Activated naive CD4-positive, alpha-beta T cell treated with anti-CD3 and anti-CD28 coated beads for 36 hours (primary cell): ENCODE measurements at places on chromosomes 6 and 20.

DNA sequence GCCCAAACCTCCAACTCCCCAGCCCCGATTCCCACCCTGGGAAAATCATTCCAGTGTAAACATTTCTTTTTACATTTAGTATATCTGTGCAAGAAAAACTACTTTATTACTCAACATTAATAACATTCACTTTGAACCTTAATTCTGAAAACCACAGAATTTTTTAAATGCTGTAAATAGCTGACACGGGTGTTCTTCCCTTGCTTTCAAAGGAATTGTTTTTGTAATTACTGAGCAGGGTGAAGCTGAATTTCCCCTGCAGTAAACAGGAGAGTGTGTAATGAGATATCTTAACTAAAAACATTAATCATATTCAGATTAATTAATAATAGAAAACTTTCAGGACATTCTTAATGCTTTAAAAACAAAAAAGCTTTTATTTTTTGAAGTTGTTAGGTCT lies 99.3 kb upstream of the CITED2 start:
- DNase-seq, result no peak

DNA sequence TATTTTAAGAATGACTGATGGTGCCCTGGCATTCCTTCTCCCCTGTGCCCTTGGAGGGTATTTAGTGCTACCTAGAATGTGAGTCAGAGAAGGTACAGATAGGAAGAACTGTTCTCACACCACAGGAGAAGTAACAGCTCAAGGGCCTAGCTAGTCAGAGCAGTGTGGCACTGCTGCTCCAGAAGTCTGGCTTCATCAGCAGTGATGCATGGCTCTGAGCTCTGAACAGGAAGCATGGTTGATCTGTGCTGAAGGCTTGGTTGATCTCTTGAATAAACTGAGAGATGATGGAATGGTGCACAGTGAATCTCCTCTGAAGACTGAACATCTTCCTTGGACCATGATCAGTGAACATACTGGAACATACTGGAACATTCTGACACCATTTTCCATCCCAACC lies 425.3 kb upstream of the SLC35B3 start:
- no peak for DNase-seq

DNA sequence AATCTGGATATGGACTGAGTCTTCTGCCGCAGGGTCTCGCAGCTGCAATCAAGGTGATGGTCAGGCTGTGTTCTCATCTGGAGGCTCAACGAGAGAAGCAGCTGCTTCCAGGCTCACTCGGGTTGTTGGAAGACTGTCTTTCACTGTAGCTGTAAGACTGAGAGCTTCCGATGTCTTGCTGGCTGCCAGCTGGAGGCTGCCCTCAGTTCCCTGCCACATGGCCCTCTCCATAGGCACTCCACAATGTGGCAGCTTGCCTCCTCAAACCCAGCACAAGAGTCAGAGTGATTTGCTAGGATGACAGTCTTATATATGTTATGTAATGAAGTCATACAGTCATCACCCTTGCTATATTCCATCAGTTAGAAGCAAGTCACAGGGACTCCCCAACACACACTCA lies 290.5 kb upstream of the CDYL start:
- DNase-seq, result no peak

DNA sequence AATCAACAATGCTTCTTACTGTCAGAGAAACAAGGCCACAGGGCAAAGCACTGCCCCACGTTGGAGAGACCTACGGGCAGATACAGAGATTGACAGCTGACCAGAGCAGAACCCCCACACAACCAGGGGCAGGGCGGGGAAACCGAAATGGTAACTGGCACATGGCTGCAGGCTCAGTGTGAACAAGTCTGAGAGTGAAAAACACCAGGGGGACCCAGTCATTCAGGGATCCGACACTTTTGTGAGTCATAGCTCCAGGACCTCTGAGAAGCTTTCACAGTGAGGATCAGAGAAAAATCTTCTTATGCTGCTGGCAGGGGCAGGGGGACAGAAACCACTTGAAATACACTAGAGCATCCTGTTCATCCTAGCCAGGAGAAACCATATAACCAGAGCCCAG lies 254.2 kb downstream of the C6orf118 start:
- peak; percentile 5 for DNase-seq

DNA sequence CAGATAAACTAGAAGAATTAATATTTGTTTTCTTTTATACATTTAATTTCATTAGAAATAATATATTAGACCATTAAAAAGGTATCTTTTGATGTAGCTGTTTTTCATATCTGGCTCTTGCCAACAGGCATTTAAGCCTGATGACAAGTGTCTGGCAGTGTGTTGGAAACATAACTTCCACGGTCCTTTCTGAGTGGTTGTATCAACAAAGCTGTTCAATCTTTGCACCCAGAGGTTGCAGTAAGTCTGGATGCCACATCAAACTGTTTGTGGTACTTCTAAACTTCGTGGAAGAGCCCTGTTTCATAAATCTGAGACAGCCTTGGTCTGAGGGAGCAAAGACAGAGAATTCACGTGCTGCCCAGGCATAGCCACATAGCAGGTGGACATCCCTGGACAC lies 197.4 kb downstream of the TRDN start:
- DNase-seq, result no peak

- no peak for DNase-seq
Observed at GRCh38 chr6:145903356-145904102, 60.6 kb downstream of the SHPRH start.

GRCh38 chr6:148611213-148611612 lies 135.6 kb upstream of the UST start:
- no peak for DNase-seq

DNA sequence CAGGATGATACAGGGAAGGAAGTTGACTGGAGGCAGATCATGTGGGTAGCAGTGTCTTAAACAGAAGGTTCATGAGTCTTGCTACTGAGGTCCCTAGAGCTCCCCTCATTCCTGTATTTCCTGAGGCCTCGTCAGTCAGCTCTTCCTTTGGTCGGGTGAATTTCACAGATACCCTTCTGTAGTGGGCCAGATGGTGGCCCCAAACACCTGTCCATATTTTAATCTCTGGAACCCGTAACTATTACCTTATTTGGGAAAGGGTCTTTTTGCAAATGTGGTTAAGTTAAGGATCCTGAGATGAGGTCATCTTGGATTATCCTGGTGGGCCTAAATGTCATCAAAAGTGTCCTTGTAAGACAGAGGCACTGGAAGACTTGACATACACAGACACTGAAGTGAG lies 9.6 kb downstream of the KCNS1 start:
- DNase-seq, result no peak

DNA sequence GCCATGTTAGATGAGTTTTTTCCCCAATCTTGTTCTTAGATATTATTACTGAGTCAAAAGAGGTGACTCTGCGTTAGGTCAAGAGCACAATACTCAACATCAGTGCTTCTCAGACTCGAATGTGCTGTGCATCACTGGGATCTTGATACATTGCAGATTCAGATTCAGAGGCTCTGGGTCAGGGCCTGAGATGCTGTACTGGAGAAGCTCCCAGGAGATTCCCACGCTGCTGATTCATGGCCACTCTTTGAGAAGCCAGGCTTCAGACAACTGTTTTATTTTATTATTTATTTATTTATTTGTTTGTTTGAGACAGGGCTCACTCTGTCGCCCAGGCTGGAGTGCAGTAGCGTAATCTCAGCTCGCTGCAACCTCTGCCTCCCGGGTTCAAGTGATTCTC lies 41.4 kb upstream of the ARID1B start:
- DNase-seq, result no peak

GRCh38 chr6:157063176-157063905 lies 260.0 kb downstream of the TMEM242 start:
- no peak for DNase-seq

DNA sequence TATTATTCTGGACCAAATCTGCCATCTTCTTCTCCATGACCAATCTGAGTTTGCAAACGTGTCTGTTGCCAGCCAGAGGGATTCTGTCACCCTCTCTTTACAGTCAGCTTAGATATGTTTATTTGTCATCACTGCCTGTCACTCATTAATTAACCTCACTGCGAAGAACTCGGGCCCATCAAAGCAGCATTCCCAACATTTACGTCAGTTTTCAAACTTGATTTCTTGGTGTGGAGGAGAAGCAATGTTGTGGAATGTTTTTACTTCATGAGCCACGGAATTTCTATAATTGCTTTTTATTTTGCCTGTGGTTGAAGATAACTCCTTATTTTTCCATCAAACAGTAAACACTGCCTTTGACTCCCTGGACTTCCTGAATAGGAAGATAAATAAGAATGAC lies 91.8 kb upstream of the CNKSR3 start:
- no peak for DNase-seq

DNA sequence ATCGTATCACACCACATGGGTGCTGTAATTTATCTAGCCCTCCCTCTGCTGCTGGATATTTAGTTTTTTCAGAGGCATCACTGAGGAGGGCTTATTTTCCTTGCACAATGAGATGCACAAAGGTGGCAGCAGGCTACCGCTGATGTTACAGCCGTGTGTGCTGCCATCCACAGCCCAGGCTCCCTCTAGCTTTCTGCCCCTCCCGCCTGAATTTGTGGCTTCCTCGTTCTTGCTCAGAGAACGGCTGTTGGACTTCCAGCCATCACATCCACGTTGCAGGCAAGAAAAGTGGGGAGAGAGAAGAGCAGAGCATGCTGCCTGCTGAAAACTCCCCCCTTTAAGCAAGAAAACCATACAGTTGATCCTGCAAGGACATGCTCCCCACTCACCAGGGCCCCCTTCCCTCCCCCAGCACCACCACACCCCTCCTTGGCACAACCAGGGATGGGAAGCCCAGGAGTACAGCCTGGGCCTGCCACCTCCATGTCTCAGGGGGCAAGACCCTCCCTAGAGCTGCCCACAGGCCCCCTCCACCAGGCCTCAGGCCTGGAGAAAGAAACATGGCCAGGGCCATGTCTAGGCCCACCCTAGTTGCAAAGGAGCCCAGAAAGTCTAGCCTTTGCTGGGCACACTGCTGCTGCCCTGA lies 102.6 kb downstream of the MRPL14 start:
- peak; percentile 22 for DNase-seq

DNA sequence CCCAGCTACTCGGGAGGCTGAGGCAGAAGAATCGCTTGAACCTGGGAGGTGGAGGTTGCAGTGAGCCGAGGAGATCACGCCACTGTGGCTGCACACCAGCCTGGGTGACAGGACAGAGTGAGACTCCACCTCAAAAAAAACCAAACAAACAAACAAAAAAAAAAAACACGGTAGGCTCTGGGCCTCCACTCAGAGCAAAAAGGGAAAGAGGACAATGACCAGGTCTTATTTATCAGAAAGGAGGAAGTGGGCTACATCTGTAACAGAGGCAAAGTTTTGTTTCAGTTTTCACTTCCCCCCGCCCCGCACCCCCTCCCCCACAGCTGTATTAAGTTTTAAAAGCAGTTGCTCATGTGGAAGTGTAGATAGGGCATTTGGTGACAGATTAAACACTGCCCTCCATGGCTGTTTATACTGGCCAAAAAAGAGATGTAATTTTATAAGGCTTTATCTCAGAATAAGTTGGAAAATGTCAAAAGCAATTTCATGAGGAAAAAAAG lies 114.6 kb downstream of the RCAN2 start:
- DNase-seq, result no peak

DNA sequence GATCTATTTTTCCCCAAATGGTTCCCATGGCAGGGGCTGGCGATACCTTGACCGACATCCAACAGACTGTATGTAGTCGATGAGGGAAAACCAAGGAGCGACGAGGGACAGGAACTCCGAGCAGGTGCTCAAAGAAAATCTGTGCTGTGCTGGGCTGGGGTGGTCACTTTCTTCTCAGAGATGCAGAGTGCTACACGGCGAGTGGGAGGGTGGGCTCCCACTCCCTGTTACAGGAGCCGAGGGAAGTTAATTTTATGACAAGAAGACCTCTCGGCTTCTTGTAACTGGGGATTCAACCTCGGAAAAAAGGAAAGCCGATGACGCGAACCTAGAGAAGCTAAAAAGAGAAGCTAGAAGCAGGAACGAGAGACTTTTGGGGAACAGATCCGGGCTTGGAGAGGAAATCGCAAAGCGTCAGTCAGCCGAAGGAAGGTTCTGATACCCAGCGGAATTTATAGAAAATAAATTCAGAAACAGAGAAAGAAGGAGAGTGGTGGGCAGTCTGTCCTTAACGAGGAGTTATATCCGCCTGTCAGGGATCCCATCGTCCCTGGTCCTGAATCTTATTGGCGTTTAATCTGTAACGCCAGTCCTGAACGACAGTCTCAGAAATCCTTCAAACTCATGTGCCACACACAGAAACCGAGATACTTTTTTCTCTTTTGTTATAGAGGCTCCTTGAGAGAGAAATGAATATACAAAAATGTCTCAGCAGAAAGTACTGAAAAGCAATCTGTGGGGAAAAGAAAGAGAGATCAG lies 84.6 kb upstream of the ZNF322 start:
- no peak for DNase-seq

GRCh38 chr6:157110607-157111006 lies 212.7 kb downstream of the TMEM242 start:
- no peak for DNase-seq

DNA sequence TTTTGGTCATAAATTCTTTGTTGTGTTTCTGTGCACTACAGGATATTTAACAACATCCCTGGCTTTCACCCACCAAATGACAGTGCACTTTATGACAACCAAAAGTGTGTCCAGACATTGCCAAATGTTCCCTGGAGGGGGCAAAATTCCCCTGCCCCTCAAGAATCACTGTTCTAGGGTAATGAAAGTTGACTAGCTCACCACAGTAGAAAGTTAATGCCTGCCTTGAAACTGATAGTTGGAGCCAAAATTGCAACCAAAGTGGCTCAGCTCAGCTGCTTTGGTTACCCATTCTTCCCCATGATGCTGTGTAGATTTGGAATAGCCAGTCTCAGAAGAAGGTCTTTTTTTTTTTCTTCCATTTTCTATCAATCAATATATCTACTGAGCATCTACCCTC lies 150.6 kb downstream of the RALGAPA2 start:
- no peak for DNase-seq

DNA sequence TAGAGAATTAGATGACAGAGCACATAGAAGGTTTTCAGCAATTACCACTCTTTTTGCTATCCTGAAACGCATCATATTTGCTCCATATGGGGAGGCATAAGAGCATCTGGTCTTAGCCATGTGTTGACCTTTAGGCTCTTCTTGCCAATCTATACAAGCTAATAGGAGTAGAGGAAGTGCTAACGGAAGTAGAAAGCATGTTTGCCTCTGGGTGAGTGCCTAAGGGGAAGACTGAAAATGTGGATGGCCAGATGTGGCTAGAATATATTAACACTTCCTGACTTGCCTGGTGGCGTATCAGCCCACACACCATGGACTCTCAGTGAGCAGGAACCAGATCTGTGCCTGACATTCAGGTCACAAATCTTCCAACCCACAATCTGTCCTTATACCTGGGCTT lies 136.3 kb downstream of the LRRC1 start:
- DNase-seq, result no peak

DNA sequence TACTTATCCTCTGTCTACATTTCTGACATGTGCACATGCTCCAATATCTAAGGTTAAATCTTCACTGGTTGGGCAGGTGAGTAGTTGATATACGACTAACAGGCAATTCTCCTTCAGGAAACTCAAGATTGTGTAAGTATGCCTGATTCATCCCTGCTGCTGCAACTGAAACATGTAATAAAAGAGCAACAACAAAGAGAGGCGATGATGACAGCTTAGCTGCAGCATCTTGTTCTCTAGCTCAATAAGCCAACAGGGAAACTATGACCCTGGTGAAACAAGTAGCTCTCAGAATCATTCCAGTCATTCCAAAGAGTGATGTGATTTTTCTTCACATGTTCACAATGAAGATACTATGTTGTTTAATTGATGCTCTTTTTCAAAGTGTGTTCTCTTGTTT lies 74.4 kb downstream of the ELOVL4 start:
- DNase-seq, result no peak

- DNase-seq, result peak; percentile 80
Observed at GRCh38 chr20:63009988-63010769, 3.4 kb upstream of the BHLHE23 start.
